Natural killer cell treated with Interleukin-12 subunit alpha and Interleukin-12 subunit beta and Interleukin-15 and Interleukin-18, amount 100 ng/mL, for 72 hours (primary cell): ENCODE measurements at places on chromosomes 4 and X.

- no peak for DNase-seq
These were observed 42.4 kb downstream of the KDM6A start for GRCh38 chrX:44915361-44915868.

DNA sequence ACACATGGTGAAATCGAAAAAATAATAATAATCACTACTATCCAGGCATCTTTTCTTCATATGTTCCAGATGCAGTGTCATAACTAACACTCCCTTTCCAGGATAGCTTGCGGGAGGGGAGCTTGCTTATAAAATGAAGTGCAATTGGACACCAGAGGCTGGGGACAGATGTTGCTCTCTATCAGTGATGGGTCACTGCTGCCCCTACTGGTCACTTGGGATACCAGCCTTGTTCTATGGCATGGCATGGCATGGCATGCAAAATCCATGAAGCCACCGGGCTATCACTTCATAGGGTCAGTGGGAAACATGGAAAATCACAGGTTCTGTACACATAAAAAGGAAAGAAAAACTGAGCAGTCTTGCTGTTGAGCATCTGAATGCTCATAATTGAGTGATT is 168.1 kb downstream of the GLRA2 start:
- DNase-seq = no peak

GRCh38 chr4:7822877-7823276 is 116.8 kb downstream of the AFAP1 start:
- no peak for DNase-seq

GRCh38 chr4:156695163-156695562 is 276.4 kb downstream of the PDGFC start:
- no peak for DNase-seq

DNA sequence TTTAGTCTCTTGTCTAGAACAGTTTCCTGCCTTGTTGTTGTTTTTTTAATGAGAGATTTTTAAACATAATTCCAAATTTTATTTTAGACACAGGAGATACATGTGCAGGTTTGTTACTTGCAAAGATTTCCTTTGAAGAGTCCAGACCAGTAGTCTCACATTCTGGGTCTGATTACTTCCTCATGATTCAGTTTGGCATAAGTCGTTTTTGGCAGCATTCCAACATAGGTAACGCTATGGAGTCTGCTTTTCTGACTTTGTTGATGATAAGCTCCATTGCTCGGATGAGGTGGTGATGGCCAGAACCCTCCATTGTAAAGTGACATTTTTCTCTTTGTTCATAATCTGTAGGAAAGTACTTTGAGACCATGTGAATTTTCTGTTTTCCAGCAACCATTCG is 74.7 kb downstream of the CLCN4 start:
- no peak for DNase-seq

GRCh38 chr4:140136509-140136908 is 17.5 kb downstream of the MAML3 start:
- no peak for DNase-seq

DNA sequence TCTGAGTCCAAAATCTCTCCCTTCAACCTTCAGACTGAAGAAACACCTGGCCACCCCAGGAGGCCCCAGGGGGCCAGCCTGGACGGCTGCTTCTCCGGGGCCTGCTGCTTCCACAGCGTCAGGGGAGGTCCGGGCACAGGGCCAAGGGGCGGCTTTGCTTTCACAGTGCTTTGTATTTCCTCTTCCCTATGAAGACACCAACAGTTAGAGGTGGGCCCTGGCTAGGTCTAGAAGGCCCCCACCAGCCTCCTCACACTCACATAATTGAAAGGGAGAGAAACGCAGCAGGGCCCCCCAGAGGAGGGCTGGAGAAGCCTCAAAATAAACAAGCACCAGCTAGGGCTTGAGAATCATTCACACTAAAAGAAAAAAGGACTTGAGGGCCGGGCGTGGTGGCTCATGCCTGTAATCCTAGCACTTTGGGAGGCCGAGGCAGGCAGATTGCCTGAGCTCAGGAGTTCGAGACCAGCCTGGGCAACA is 17.8 kb downstream of the SCD5 start:
- DNase-seq = no peak
